Naive thymus-derived CD4-positive, alpha-beta T cell (primary cell): ENCODE measurements at places on chromosomes 6 and 20.

DNA sequence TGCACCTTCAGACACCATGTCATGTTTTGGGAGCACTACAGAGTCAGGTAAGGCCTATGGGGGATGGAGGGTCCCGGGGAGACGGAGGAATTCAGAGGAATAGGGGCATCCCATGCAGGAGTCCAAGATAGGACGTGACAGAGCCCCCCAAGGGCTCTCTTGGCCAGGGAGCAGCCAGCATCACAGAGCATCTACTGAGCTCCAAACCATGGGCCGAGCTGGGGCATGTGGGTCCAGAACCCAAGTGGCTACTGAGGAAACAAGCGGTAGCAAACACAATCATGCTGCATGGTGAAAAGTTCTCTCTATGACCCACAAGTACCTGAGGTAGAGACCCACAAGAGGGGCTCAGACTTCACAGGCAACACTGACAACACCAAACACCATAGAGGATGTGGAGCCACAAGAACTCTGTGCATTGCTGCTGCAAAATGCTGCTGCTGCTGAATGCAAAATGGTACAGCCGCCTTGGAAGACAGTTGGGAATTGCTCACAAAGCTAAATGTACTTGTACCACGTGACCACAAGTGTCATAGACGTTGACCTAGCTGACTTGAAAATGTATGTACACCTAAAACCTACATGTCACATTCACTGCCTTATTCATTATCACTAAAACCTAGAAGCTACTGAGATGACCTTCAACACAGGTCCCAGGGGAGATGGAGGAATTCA, 33.4 kb upstream of the MAS1L start:
- no peak for DNase-seq

GRCh38 chr6:119161438-119161837, 83.0 kb upstream of the FAM184A start:
- DNase-seq = no peak

GRCh38 chr6:112117554-112117953, 30.2 kb downstream of the FAM229B start:
- DNase-seq = no peak

- no peak for DNase-seq
Observed at GRCh38 chr6:53752856-53753255, 41.9 kb upstream of the LRRC1 start.

GRCh38 chr6:134105940-134106339, 53.5 kb upstream of the SLC2A12 start:
- DNase-seq = no peak

DNA sequence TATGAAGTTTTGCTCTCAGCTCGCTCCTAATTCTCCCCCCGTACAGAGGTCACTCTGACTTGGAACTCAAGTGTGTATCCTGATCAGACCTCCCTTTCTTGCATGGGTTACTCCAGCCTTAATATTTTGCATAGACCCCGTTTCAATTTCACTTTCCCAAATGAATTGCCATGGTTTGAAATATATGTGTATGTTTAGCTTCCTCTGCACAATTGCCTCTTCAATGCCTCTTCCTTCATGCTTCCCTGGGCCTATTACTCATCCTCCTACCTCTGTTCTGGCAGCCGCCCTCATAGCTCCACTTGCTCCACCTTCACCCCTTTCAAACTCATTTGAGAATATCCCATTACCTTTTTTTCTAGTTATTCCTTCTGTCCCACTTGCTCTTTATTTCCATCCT, 90.0 kb upstream of the SAMD5 start:
- DNase-seq = no peak

- no peak for DNase-seq
Observed at GRCh38 chr20:33796907-33797544, 14.1 kb upstream of the CHMP4B start.

DNA sequence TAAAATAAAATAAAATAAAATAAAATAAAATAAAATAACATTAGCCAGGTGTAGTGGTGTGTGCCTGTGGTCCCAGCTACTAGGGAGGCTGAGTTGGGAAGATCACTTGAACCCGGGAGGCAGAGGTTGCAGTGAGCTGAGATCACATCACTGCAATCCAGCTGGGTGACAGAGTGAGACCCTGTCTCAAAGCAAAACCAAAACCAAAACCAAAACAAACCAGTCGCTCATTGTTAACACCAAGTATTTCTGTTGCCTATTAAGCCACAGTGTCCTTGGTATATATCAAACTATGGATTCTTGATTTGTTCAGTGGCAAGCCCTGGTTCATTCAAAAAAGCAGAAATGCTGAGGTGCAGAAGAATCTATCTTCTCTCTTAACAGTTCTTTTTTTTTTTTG, 65.7 kb downstream of the PYGB start:
- no peak for DNase-seq

- DNase-seq = no peak
Observed at GRCh38 chr6:80209430-80209829, 103.0 kb downstream of the BCKDHB start.

- DNase-seq = no peak
Observed at GRCh38 chr20:5677389-5677788, 72.8 kb upstream of the SHLD1 start.

GRCh38 chr6:25070547-25071366, 135.0 kb upstream of the RIPOR2 start:
- peak; percentile 82 for DNase-seq

GRCh38 chr6:7298113-7298512, 14.9 kb downstream of the SSR1 start:
- DNase-seq = no peak

- no peak for DNase-seq
Observed at GRCh38 chr6:4800662-4801061, 24.5 kb downstream of the CDYL start.

GRCh38 chr6:97677626-97678025, 394.6 kb upstream of the MMS22L start:
- DNase-seq = no peak

DNA sequence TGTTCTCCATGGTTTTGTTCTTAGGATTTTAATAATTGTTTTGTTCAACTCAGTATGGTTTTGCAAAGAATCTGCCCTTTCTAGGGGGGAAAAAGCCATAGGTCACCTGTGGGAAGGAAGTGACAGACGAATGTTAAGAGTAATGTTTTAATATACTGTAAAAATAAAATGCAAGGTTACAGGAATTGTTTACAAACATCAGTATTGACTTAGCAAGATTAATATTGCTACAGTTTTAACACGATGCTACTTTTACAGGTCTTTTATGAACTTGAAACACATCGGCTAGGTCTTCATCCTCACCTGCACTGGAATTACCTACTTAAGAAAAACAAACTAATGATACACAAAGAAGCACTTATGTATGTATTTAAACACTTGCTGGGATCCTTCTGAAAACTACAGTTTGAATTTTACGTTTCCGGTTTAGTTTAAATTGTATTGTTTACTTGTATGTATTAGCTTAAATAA, 1.7 kb upstream of the NKX2-4 start:
- DNase-seq = no peak

GRCh38 chr6:12264671-12265070, 25.5 kb upstream of the EDN1 start:
- no peak for DNase-seq

GRCh38 chr6:158184608-158185007, 16.5 kb downstream of the GTF2H5 start:
- DNase-seq = no peak

DNA sequence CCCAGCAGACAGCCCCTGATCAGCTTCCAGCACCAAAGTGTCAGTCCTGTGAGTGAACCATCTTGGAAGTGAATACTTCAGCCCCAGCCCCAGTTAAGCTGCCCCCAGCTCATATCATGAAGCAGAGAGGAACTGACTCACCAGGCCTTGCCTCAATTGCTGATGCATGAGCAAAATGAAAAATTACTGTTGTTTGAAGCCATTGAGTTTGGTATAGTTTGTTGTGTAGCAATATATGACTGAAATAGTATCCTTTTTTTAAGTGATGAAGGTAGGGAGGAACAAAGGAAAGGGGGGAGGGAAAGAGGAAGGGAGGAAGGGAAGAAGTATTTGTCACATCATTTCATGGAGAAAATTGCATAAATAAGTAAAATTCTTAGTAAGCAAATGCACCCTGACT, 266.4 kb downstream of the MAFB start:
- DNase-seq = no peak

GRCh38 chr6:113879186-113880096, 22.3 kb downstream of the MARCKS start:
- no peak for DNase-seq

DNA sequence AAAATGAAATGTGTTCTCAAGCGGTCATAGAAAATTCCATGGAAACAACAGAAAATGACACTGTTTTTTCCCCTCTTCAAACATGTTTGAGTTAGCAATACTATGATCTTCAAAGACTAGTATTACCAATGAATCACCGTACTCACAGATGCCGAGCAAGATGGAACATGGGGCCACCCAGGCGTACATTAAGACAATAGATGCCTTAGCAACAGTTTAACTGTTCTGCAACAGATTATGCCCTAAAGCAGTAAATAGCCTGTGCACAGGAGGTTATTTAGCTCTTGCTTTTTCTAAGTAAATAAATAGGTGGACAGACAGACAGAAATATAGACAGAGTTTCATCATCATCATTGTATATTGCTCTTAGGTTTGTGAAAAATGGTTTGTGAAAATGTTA, 284.0 kb upstream of the DEFB112 start:
- no peak for DNase-seq

DNA sequence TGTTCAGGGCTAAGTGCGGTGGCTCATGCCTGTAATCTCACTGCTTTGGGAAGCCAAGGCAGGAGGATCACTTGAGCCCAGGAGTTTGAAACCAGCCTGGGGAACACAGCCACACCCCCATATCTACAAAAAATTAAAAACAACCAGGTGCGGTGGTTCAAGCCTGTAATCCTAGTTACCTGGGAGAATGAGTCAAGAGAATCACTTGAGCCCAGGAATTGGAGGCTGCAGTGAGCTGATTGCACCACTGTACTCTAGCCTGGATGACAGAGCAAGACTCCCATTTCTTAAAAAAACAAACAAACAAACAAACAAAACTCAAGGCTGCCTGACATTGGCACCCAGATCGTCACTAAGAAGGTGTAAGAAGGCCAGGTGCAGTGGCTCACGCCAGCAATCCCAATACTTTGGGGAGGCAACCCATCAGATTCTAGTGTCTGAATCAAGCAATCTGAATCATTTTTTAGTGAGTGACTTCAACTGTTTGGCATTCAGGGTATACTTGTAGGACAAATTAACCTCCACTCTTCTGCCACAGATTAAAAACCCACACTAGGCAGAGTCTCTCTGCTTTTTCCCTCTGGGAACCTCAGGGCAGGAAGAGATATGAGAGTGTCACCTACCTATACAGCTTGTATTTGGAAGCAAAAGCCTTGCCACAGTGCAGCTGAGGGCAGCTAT, 6.1 kb downstream of the PLAGL2 start:
- DNase-seq = no peak

- no peak for DNase-seq
Observed at GRCh38 chr6:117933471-117933870, 26.4 kb downstream of the SLC35F1 start.

GRCh38 chr6:916131-916530, 223.2 kb upstream of the EXOC2 start:
- no peak for DNase-seq

DNA sequence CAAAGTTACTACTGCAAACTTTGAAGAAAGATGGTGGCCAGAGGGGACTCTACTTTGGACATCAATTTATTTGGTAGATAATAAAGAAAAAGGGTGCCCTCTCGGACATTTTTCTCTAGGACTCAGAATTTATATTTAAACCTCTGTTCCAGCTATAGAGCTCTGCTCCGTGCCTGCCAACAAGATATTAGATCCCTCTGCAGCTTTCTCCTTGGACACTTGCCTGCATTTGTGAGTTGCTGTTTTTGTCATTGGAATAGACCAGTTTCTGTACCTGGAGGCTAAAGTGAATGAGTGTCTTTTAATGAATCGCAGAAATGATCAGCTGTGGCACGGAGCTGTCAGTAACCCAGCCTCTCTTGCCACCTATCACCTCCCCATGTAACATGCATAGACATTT, 253.5 kb downstream of the NRN1 start:
- DNase-seq = no peak
